D341Med (cell line): ENCODE measurements at places on chromosomes 11 and 22.

DNA sequence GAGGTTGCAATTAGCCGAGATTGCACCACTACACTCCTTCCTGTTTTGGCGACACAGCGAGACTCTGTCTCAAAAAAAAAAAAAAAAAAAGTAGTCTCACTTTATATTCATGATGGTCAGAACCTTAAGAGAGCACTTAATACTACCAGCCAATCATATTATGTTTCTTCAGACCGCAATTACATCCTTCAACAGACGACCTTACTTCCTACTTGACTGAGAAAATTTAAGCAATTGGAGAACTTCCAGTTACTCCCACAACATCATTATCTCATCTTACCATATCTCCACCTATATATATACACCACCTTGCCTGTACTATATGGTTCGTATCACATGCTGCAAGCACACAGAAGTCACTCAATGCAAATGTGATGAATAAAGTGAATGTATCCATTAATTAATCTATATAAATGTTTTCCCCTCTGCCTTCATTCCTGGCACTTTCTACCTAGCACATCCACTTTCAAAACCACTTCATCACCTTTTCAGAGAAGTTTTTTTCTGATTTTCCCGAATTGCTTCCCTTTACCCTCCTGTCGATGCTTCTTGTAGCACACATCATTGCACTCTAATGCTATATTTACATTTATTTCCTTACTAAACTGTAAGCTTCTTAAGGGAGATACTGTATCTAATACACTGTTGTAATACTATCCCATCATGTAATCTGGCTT lies 13.8 kb downstream of the ATP5MG start:
- DNase-seq: no peak

DNA sequence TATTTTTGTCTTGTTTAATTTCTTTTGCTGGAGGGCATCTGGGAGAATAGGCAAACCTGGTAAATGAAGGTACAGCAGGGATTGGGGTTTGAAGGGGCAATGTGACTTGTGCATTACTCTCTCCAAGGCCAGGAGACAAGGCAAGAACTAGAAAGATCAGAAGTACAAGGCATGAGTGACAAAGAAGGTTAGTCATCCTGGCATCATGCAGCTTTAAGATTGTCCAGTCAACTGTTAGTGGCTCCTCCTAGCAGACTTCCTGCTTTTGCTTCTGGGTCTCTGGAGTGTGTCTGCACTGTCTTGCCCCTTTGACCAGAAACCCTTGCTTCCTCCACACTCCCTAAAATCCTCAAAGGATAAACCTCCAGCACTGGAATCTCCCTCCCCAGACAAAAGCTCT lies 27.2 kb upstream of the GLYATL1 start:
- no peak for DNase-seq

DNA sequence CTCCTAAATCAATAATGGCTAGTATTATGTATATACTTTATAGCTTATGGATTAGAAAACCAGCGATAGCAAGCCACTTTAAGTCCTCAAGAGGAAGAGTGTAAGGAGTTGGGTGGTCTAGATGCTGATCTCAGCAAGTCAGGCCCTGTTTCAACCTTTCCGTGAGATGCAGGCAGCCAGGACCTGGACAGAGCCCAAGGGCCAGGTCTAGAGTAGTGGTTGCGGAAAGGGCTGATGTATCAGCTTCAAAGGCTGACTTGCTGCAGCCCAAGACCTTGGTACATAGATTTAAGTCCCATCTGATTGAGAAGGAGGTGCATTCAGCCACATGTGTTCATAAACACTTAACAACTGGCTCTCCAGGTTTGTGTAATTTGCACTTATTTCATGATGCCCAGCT lies 33.4 kb downstream of the FLI1 start:
- DNase-seq: no peak

GRCh38 chr22:31734512-31734911 lies 15.4 kb downstream of the PRR14L start:
- DNase-seq: no peak

GRCh38 chr11:118109231-118109630 lies 22.5 kb upstream of the SMIM35 start:
- no peak for DNase-seq

DNA sequence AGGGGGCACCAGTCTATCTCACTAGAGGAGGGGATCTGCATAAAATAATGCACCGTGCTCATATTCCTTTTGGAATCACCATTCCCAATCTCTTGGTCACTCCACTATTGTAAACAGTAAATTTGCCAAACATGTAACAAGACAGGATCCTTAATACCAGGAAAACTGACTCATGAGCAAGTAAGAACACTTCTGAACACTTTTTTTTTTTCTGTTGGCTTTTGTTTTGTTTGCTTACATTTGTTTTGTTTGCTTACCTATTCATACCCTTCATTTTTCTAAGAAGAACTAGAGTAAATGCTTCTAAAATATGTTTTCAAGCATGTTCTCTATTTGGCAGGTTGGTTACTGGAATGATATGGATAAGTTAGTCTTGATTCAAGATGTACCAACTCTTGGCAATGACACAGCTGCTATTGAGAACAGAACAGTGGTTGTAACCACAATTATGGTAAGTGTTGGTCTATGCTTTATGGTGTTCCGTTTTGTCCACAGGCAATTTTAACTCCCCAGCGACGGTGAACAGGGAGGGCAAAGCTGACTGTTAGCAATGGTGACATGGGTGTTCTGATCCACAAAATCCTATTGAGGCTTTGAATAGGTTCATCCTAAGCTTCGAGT lies 111.8 kb downstream of the MSANTD4 start:
- DNase-seq: no peak

DNA sequence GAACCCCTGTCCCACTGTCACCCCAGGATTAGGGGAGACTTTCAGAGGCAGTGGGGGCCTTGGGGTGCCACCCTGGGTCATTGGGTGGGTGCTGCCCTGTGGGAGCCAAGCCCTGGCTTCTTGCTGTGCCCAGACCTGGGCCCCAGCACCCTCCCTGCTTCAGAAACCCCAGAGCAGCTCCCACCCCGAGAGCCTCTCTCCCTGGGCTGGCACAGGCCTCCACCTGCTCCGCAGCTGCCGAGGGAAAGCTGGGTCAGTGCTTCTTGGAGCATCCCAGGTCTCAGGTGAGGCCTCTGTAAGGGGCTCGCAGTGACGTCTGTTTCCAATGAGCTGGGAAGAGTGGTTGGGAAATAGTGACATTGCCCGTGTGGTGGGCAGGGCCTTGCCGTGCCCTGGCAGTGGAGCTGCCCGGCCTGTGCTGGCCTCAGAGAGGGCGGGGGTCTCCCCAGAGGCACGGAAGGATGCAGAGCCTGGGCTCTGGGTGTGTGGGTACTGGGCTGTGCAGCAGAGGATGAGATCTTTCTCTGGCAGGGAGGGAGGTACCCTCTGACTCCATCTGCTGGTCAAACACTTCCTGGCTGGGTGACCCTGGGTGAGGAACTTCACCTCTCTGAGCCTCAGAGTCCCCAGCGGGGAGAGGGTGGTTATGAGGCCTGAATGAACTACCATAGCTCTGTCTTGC lies 23.0 kb downstream of the C22orf23 start:
- DNase-seq: peak; percentile 65

GRCh38 chr11:8273287-8273686 lies 9.6 kb upstream of the LMO1 start:
- DNase-seq: no peak

GRCh38 chr11:120197977-120198376 lies 12.9 kb upstream of the OAF start:
- DNase-seq: no peak
